ENCODE measurements at places on chromosomes 4 and X.

- DNase-seq, result no peak
These were observed 300.6 kb downstream of the PPP4R3C start for GRCh38 chrX:27162496-27162895.

DNA sequence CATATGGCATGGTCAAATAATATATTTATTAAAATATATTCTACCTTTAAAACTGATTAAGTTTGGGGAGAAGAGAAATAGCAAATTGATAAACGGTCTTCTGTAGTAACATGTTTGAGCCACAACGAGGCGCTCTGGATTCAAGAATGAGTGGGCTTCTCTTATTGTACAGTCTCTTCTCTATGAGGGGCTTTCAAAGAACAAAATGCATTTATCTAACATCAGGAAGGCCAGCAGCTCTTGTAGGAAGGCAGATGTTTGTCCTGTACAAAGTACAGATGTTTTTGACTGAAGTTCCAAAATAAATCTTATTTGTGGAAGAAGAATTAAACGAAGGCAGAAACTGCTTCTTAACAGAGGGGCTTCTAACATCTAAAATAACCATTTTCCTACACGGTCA lies 153.6 kb downstream of the RASL11B start:
- peak; percentile 6 for DNase-seq

DNA sequence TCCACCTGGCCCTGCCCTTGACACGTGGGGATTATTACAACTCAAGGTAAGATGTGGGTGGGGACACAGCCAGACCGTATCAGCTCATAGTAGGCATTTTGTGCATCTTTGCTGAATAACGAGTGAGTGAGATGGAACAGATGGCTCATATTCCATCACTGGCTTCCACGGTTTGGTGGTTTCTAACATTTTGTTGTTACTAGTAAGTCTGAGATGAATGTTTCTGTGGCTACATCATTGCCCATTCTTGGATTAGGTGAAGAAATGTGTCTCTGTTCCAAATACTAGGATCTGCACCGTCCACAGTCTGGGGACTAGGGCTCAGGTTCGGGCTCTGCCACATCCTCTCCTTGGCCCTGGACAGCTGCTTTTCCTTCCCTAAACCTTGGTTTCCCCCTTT lies 3.6 kb downstream of the ABLIM2 start:
- DNase-seq, result no peak

- DNase-seq, result no peak
These were observed 12.2 kb upstream of the HADH start for GRCh38 chr4:107977482-107977881.

- DNase-seq, result no peak
These were observed 641.8 kb downstream of the FSTL5 start for GRCh38 chr4:161522031-161522430.

DNA sequence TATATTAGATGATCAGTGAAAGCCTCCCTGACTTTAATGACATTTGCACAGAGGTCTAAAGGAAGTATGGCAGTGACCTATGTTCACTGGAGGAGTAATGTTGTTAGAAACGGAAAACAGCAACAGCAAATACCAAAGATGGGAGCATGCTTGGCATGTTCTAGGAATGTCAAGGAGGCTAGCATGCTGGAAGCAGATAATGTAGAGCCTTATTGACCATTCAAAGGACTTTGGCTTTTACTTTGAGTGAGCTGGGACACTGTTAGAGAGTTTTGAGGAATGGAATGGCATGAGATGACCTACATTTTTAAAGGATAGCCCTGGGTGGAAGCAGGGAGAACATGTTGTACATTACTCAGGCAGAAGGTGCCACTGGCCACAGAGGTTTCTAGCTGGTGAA lies 6.0 kb downstream of the RPA4 start:
- no peak for DNase-seq

GRCh38 chrX:133250184-133251100 lies 32.3 kb upstream of the TFDP3 start:
- no peak for DNase-seq

DNA sequence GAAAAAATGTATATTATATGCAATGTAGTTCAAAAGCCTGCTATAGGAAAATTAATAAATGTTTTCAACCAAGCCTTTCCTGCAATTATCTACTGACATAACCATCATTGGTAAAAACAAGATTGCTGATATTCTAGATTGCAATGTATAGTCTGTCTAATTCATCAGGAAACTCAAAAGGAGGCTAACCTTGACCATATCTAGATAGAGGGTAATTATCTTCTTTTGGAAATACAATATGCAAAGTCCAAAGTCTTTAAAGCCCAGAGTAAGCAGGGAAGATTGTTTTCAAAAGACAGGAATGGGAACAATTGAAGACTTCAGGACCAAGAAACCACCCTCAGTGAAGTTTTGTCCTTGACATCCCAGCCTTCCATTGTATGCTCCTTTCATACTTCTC lies 123.1 kb upstream of the GLRA2 start:
- no peak for DNase-seq

DNA sequence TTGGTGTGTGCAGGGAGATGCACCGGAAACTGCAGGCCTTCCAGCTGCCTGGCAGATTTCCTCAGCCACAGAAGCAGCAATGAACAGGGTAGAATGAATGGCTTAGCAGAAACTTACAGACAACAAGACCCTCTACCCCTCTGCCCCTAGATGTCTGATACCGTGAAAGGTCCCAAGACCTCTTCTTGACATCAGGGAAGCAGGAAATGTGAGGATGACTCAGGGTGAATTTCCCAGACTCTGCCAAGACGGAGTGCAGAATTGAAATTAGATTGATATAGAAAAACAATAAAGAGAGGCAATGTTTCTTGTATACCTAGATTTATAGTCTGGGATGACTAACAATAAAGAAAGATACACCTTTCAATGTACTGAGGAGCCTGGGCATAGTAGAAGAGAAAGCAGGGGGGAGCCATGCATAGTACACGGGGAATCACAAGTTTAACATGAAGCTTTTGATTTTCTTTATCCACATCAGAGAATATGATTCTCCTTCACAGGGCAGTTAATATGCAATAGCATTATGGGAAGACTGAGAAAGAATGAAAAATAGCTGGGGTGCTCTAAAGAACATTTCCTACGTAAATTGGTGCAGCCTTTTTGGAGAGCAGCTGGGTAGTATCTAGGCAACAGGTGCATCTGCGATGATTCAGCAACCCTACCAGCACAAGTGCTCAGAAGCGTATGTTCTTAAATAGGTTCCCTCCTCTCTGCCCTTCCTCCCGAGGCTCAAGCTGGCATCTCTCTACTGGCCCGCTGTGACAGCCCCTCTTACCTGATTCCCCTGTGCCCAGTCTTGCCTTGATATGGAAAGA lies 18.3 kb upstream of the CXCR3 start:
- DNase-seq, result no peak

DNA sequence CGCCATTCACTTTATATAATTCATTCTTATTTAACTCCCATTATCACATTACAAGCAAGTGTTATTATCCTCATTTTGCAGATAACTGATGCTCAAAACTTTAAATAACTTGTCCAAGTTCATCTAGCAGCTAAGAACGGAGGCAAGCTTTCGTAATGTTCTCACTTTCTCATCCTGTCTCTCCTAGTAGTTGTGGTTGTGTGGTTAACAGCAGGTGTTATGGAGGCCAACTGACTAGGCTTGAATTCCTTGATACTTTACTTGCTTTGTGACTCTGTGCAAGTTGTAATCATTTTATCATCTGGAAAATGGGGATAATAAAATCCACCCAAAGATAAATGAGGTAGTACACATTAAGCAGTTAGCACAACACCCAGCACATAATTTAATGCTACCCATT lies 109.9 kb upstream of the PTPN13 start:
- no peak for DNase-seq

DNA sequence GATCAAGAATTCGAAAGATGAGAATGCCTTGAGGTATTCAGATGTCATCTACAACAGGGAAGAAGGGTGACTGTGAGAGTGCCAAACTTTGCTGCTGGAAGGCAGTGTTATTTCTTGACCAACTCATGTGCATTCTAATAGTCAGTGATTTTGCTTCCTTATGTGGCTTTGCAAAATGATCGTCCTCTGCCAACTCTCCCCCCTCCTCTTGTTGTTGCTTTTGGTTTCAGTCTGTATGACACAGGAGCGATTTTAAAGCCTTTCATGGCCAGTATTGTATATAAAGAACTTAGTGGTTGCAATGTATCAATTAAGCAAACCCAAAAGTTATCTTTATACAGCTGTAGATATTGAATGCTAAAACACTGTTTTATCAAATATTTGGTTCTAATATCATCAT lies 379.1 kb downstream of the IL1RAPL1 start:
- DNase-seq, result no peak

DNA sequence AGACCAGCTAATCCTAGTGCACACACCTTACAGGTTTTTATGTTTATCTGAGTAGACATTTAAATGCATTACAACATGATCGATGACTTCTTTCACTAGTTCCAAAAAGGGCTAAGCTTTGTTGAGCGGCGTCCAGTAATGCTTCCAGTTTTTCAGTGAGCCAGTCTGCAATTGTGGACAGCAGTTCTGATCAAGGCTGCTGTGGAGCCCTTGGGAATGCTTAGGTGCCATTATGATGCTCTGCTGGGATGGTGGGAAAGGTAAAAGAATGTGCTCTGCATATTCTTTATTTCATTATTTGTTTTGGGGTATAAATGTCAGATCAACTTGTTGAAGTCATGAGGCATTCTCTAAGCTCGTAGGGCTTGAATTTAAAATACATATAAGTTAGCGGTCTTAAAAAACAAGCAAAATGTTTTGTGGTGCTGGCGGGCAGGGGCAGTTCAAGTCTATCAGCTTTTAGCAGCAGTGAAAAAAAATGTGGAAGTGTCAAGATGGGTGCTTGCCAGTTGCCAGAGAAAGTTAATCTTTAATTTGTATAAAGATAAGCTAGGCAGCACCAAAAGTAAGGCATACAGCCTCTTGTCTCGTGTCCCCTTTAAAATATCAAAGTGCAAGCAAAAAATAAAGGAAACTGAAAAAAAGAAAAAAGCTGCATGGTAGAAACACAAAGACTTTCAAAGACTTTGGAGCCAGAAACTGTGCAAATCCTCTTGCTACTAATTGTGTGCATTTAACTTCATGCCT lies 5.8 kb downstream of the MID1IP1 start:
- no peak for DNase-seq

DNA sequence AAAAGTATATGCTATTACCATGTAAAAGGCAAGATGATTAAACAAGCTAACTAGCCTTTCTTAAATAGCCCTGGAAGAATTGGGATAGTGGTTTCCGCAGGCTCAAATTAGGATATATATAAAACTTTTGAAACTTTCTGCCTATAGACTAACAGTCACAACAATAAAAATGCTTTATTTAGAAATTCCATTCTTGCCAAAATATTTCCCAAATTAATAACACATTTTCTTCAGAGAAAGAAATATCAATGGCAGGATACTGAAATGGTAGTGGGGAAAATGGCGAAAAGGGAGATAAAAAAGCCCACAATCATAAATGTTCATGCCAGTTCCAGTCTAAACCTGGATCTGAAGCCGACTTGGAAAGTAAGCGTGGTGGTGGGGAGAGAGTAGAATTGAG lies 56.0 kb downstream of the MAD2L1 start:
- DNase-seq, result no peak

GRCh38 chrX:107978071-107978470 lies 4.1 kb downstream of the TEX13B start:
- no peak for DNase-seq

DNA sequence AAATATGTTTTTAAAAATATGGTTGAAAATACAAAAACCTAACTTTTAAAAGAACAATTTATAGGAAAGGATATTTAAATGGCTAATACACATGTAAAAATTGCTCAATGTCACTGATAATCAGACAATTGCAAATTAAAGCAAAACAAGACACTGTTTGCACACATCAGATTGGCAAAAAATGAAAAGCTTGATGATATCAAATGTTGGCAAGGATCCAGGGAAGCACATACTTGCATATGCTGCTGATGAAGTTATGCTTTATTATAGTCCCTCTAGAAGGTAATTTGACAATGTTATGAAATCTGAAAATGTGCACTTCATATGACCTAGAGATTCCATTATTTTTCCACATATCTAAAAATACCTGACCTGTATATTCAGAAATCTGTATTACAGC lies 45.7 kb upstream of the EPGN start:
- DNase-seq, result no peak

- no peak for DNase-seq
These were observed 477.6 kb upstream of the GRID2 start for GRCh38 chr4:91826186-91826585.

DNA sequence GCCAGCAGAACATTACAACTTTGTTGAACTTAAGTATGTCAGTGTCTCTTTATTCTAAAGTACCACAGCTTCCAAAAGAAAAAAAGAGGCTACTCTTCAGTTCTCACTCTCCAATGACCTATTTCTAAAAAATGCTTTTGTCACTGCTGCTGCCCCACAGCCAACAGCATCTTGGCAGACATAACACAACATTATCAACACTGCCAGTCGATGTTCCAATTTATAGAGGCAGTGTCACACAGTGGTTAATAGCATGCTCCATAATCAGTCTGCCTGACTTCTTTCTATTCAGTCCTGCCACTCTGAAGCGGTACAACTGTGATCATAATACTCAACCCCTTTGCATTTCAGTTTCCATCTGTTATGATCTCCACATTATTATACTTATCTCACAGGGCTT lies 69.2 kb downstream of the PLS3 start:
- no peak for DNase-seq

- DNase-seq, result no peak
These were observed 302.3 kb upstream of the GATB start for GRCh38 chr4:152062936-152063620.

DNA sequence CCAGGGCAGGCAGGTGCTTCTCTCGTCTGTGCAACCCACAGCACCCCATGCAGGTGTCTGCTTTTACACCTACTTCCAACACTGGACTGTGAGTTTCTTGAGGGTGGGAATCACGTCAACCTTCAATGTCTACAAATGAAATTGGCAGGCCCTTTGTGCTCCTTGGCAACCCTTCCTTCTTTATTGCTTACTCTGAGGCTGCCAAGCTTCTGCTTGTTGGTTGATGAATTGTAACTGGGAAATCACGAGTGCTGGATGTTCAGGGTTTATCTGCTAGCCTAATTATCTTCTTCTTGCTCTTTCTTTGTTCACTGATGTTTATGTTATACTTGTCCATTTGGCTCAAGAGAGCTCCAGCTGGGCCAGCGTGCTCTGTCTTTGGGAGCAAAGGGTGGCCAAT lies 2.5 kb upstream of the DGAT2L6 start:
- no peak for DNase-seq

- DNase-seq, result no peak
These were observed 1131.6 kb upstream of the PCDH7 start for GRCh38 chr4:29588617-29589016.

DNA sequence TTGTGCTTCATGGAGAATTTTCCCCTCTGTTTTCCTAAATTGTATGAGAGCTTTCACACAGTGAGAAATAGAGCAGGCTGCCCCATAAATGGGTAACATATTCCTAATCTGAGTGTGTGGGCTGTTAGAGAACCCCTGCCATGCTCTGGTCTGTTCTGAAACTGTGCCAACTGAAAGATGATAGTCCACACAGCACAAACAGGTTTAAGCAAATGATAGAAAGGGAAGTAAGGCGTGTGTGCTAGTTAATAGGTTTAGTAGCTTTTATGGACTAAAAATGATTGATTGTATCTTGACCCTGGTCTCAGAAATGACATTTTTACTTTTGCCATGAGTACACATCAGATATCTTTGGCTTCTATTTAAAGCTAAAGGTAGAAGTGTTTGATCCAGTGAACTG lies 106.2 kb downstream of the PRRG1 start:
- no peak for DNase-seq

- no peak for DNase-seq
These were observed 24.2 kb upstream of the RASL11B start for GRCh38 chr4:52837716-52838558.

Measured in stimulated activated CD4-positive, alpha-beta T cell treated with anti-CD3 and anti-CD28 coated beads, Interleukin-2, amount 100 ng/mL, for 24 hours (primary cell).